ENCODE measurements at places on chromosomes 2 and 18. TPM values are rescaled to one million over a fixed set of nuclear protein-coding genes. Genes with fewer than 3 reads are reported as not detected.

Gene SPDYA
- 0.24 TPM for total RNA-seq

Gene DDX1
- total RNA-seq: 163 TPM

Gene QPCT
- total RNA-seq: 17.5 TPM

Gene DGUOK
- total RNA-seq: 152 TPM

Gene CHAC2
- 14.6 TPM for total RNA-seq

Gene SPRED2
- 30.9 TPM for total RNA-seq

Gene LRRTM1
- not detected for total RNA-seq

Gene STK17B
- total RNA-seq: 4.6 TPM

Gene CPO
- total RNA-seq: not detected

Gene DNAJB2
- 40.9 TPM for total RNA-seq

Gene CABLES1
- 12.6 TPM for total RNA-seq

Gene FAM161A
- 8.4 TPM for total RNA-seq

Gene HDLBP
- total RNA-seq: 261 TPM

Gene SNED1
- 0.72 TPM for total RNA-seq

Gene CNDP1
- not detected for total RNA-seq

Gene GPR75
- total RNA-seq: 2.6 TPM

Gene ERMN
- total RNA-seq: not detected

Gene CD8B
- total RNA-seq: not detected

Gene EGR4
- total RNA-seq: 0.28 TPM

Gene TRABD2A
- total RNA-seq: 9.9 TPM

Gene CPLX4
- not detected for total RNA-seq

Gene CNDP2
- total RNA-seq: 99.2 TPM

Gene DNAH7
- 0.76 TPM for total RNA-seq

Gene CHRNG
- total RNA-seq: not detected

Gene TMEM198
- 1.2 TPM for total RNA-seq

Gene CACNB4
- total RNA-seq: 0.14 TPM

Gene TMEM182
- 4.6 TPM for total RNA-seq

Gene ESCO1
- total RNA-seq: 9.0 TPM

Gene RAX
- total RNA-seq: not detected
